EH (cell line): ENCODE measurements at places on chromosomes 3 and 15.

DNA sequence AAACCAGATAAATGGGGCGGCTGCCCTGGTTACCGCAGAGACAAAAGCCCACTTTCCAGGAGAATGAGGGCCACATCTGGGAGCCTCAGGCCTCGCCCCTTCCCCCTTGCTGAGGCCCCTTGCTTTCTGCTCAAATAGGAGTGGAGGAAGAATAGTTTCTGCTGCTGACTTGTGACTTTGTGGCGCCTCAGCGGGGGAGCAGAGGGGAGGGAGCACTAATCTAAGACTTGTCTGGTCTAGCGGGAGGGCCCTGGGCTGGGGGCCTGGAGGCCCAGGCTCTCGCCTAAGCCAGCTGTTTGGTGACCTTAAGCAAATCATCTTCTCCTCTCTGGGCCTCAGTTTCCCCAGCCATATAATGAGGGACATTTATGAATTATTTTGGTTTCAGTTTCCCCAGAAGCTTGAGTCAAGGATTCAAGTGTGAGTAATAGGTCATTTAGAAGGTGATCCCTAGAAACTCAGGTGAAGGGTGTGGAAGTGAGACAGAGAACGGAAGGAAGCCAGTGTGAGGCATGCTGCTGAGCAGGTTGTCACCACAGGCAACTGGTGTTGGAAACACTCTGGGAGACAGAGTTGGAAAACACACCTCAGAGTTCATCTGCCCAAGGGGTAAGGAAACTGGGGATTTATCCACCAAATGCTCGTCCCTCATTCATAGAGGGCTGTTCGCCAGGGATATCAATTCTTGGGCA lies 25.9 kb upstream of the SMAD3 start:
- no peak for DNase-seq

DNA sequence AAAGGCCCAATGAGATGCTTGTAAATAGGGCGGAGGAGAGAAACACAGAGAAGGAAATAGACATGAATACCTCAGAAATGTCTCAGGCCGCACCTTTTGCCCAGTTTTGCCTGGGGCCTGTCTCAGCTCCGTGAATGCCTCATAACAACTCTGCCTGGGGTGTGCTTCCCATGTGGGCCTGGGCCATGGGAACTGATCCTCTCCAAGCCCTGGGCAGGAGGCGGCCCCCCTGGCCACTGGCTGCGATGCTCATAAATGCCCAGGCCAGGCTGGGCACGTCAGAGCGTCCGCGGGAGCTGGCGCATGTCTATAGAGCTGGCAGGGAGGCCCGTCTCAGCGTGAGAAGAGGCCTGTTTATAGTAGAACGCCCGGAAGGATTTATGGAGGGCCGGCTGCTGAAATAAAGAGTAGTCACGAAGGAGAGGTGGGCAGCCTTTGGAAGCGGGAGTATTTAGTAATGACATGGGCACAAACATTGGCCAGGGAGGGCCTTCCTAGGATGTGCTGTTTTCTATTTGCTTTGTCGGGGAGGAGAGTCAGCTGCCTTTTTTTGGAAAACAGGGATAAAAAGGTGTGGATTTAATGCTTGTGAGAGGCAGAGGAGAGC lies 85.9 kb upstream of the IGF1R start:
- no peak for DNase-seq

GRCh38 chr3:45181496-45181895 lies 35.3 kb upstream of the CDCP1 start:
- DNase-seq = no peak

DNA sequence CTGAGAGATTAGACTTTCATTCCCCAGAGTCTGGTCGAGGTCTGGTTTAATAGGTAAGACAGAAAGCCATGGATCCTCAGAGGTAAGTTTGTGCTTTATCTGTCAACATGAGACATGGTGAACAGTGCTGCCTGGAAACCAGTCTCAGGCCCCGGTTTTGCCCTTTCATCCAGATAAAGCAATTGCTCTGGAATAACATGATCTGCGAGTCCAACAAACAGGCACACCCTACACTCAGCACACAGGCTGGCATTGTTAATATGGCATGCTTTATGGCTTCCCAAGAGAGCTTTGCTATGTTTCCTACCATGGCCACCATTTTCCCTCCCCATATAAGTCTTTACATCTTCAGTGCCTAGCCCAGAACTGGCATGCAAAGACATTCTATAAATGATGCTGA lies 30.1 kb upstream of the MNS1 start:
- DNase-seq = no peak

GRCh38 chr3:66534304-66534845 lies 33.6 kb upstream of the LRIG1 start:
- DNase-seq = no peak

DNA sequence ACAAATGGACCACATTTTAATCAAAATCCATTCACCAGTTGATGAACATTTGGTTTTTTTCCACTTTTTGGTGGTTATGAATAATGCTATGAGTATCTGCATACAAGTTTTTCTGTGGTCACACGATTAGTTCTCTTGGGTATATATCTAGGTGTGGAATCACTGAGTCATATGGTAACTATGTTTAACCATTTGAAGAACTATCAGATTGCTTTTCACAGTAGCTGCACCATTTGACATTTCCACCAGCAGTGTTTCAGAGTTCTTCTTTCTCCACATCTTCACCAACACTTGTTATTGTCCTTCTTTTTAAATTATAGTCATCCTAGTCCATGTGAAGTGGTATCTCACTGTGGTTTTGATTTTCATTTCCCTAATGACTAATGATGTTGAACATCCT lies 33.3 kb upstream of the ATG7 start:
- peak; percentile 95 for DNase-seq

DNA sequence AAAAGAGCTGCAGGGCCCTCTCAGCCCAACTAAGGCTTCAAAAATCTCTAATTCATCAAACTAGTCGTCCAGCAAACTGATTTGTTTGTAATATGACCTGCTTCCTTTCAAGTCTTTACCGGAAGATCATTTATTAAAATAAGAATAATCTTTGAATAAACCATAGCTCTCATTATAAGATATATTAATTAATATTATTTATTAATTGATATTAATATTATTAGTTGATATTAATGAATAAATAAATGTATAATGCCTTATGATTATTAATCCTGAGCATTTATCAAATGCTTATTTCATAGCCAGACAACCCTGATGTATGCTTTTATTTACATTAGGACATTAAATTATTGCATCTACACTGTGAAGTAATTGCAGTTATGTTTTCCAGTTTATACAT lies 550.7 kb upstream of the ALCAM start:
- no peak for DNase-seq

GRCh38 chr15:34365836-34366235 lies 1.2 kb downstream of the LPCAT4 start:
- no peak for DNase-seq

DNA sequence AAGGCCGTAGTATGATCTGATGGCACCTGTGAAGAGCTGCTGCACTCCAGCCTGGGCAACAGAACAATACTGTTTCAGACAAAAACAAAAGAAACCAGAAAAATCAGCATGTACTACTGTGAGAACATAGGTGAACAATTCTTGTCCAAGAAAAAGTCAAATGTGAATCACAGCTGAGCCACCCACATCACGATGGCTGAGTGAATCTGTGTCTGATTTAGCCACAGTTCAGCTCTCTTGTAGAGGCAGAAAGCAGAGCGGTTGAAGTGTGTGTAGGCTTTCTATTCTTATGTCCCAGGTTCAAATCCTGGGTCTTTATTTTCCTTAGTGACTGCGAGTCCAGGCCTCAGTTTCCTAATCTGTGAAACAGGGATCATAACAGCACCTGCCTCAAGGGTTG lies 4.4 kb upstream of the FURIN start:
- DNase-seq = no peak

GRCh38 chr3:26340001-26340400 lies 282.6 kb upstream of the LRRC3B start:
- DNase-seq = no peak

GRCh38 chr3:104672331-104672730 lies 694.4 kb upstream of the ALCAM start:
- DNase-seq = no peak

- DNase-seq = peak; percentile 39
These were observed 20.3 kb downstream of the KY start for GRCh38 chr3:134630506-134630905.

- DNase-seq = no peak
These were observed 2.9 kb downstream of the RBSN start for GRCh38 chr3:15096046-15096445.

GRCh38 chr3:119225121-119225520 lies 15.6 kb downstream of the B4GALT4 start:
- DNase-seq = no peak
